RWPE2 (cell line): ENCODE measurements at places on chromosomes 4 and X.

DNA sequence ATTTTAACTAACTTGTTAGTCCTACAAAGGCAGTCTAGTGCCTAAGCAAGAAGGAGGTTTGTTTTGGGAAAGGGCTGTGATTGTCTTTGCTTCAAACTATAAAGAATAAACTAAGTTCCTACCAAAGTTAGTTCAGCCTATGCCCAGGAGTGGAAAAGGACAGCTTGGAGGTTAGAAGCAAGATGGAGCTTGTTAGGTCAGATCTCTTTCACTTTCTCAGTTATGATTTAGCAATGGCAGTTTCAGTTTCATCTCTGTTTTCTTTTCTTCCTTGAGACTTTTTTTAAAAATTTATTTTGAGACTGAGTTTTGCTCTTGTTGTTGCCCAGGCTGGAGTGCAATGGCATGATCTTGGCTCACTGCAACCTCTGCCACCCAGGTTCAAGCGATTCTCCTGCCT, 82.9 kb upstream of the NLGN4X start:
- DNase-seq, result no peak

DNA sequence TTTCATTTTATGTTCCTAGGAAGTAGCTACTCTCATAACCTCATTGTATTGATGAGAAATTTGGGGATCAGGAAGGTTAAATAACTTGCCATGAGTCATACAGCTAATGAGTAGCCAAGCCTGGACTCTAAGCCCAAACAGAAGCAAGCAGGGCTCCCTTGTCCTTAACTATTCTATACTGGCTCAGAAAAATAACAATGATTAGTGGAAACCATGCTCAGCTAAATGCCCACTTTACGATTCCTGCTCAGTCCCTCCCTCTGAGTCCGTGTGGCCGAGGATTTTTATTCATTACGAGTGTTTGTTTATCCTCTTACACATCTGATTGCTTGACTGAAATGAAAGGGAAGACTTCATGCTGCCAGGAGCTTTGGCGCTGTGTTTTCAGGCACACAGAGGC, 100.9 kb downstream of the SLC34A2 start:
- DNase-seq, result no peak

GRCh38 chr4:115851918-115852766, 738.7 kb upstream of the NDST4 start:
- DNase-seq, result no peak

DNA sequence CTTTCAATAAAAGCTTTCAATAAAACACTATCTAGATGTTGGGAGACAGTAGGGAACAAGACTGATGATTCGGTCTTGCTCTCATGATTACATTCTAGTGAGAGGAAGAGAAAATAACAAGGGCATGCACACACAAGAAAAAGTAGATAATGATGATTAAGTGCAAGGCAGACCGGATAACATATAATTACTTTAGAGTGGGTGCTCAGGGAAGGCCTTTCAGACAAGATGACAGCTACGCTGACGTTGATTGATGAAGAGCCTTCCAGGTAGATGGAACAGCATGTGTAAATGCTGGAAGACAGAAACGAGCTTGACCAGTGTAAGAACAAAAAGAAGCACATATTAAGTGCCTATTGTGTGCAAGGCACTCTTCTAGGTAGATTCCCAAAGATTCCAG, 43.4 kb downstream of the TXK start:
- no peak for DNase-seq

DNA sequence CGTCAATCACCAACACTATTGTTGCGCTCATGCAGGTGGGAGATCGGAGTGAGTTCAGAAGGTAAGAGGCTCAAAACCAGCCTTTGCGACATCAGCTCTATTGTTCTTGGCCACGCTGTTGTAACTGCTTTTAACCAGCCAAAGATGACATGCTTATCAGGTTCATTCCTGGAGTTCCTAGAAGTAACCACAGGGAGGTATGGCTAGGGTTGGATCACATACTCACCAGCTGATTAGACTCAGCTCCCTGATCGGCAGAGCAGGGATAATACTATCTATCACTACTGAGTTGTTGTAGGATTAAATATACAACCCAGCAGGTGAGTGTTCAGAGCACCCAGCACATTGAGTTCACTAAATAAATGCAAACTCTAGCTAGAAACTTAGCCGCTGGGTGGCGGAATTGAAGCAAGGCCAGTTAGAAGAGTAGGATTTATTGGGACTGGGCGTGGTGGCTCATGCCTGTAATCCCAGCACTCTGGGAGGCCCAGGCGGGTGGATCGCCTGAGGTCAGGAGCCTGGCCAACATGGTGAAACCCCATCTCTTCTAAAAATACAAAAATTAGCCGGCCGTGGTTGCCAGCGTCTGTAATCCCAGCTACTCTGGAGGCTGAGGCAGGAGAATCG, 12.4 kb downstream of the SLC34A2 start:
- no peak for DNase-seq

DNA sequence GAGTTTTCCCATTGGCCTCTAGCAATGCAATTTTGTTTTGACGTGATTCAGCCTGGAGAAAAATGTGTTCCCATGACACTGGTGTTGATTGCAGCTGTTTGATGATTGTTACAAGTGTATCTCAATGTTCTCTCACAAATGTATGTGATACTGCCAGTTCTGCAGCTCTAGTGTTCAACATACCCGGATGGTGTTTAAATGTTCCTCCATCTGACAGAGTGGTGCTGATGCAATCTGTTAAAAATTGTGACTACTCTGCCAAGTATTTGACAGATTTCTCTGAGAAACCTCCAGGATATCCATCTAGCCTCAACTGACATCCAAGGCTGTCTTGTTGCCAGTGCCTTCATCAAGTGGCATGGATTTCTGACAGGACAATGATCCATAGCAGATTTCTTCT, 657.2 kb upstream of the DIAPH2 start:
- DNase-seq, result no peak

GRCh38 chr4:1473718-1474117, 67.5 kb upstream of the NKX1-1 start:
- no peak for DNase-seq

DNA sequence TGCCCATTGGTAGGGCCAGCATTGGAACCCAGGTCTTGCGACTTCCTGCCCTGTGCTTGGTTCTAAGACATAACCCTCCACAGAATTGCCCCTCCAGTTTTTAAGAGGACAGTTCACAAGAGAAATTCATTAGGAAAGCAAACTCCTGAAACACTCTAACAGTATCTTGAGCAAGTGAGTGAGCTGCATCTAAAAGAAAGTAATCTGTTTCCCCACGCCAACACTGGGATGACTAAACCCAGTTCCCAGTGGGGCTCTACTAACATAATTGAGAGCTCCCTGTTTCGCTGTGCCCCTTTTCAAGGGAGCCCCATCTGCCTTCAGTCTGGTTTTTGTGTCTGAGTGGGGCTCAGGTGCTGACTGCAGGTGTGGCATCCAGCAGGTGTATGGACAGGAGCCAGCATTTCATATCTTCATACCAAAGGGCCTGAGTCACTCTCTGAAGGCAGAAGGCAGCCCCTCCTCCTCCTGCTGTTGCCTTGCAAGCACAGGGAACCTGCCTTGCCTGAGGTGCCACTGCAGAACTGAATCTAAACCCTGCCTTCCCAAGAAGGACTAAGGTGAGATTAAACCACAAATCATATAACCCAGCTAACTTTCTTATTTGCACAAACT, 8.0 kb downstream of the AMOT start:
- DNase-seq, result no peak

GRCh38 chr4:4328840-4329239, 38.8 kb downstream of the ZBTB49 start:
- DNase-seq, result peak; percentile 9

GRCh38 chrX:12471061-12471460, 320.2 kb upstream of the PRPS2 start:
- no peak for DNase-seq

GRCh38 chr4:15130441-15130840, 128.2 kb downstream of the CPEB2 start:
- no peak for DNase-seq

GRCh38 chr4:86286726-86287125, 73.1 kb downstream of the MAPK10 start:
- DNase-seq, result no peak

DNA sequence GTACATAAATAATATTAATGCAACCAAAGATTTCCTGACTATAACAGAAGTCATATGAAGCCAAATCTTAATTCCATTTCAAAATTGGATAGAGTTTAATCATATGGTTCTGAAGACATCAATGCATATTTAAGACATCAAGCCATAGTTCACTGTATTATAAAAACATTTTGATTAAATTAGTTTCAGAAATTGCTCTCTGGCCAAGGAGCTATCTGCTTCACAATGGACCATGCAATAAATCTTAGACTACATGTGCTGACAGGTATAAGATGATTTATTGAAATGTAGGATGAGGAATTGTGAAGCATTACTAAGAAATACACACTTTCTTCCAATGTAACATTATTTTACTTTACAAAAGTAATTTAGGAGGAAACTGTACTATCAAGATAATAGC, 81.6 kb downstream of the MID1 start:
- no peak for DNase-seq

- DNase-seq, result no peak
Measured at GRCh38 chrX:112834031-112834845, 6.4 kb downstream of the AMOT start.

GRCh38 chr4:33334416-33334815, 2614.2 kb downstream of the PCDH7 start:
- no peak for DNase-seq

DNA sequence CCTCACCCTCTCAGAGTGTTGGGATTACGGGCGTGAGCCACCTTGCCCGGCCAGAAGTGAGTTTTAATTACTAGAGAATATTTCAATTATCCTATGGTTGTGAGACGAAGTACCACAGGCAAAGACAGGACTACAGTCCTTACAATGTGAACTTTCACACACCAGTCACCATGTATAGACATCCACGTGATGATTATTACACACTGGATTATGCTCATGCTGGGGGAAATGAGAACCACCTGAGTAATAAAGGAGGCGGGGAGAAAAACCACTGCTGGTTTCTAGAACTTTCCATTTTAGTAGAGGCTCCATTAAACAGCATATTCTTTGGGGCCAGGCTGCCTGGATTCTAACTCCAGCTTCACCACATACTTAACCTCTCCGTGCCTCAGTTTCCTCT, 42.5 kb upstream of the TLR2 start:
- no peak for DNase-seq

- no peak for DNase-seq
Measured at GRCh38 chrX:27890611-27891010, 82.8 kb downstream of the MAGEB10 start.

GRCh38 chr4:183200453-183200852, 101.4 kb downstream of the WWC2 start:
- DNase-seq, result no peak

GRCh38 chr4:113293674-113294073, 244.2 kb downstream of the ANK2 start:
- no peak for DNase-seq

GRCh38 chr4:130576218-130576617, 1480.3 kb downstream of the C4orf33 start:
- DNase-seq, result no peak

GRCh38 chr4:78002260-78002659, 54.9 kb upstream of the FRAS1 start:
- DNase-seq, result no peak

DNA sequence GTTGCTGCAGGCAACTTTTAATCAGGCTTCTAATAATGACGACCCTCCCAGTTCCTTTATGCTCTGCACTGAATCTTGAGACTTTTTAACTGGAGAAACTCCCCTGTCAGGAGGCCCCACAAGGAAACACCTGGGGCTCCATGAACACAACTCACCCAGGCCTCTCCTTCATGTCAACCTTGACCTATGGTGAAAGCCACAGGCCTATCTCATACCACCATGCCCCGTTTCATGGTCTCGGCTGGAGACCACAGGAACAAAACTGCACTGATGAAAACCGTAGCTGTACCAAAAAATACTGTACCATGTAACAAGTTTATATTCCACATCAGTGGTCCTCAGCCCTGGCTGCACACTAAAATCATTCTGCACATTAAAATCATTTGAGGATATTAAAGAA, 57.0 kb downstream of the ZNF827 start:
- DNase-seq, result no peak

DNA sequence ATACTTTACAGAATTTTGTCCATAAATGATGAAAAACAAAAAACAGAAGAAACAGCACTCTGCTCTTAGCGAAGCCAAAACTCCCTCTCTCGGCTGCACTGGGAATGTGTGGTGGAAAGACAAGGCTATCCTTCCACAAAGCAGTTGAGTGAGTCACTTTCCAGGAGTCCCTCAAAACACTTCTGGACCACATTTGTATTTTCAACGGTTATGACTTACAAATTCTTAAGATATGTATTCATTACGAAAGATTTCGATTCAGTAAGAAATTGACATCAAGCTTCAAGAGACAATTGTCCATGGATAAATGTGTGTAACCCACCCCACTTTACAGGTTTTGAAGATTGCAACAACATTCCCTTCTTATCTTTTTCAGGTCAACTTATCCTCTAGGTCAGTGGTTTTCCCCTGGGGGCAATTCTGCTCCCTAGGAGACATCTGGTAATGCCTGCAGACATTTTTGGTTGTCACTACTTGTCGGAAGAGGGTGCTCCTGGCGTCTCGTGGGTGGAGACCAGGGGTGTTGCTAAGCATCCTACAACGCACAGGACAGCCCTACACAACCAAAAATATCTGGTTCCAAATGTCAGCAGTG, 66.7 kb upstream of the MTNR1A start:
- no peak for DNase-seq

GRCh38 chr4:1237981-1238675, 10.8 kb downstream of the CTBP1 start:
- DNase-seq, result peak; percentile 59

DNA sequence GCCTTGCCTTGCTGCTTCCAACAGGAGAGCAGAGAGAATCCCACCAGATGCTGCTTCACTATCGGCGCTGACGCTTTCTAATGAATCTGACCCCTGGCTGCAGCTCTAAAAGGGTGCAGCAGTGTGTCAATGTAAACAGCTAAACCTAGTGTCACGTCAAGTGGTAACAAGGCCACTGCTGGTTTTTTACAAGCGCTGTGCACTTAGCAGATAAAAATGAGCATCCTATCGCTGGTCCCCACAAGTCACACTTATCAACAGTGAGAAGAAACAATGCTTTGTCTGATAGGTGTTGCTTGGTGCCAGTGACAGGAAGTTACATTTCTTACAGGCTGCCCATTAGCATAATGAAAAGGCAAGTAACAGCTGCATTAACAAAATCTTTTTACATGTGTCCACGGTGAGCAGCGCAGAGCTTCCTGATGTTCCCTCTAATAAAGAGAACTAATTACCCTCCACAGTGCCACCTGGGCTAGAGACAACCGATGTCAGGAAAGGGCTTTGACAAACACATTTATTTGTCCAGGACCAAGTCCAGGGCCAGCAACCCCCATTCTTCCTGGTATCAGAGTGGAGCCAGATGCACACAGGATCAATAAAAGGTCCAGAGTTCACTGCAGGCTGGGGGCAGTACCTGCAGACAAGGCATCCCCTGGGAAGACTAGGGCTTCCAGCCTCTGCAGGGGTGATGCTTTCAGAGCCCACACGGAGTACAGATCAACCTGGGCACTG, 176.0 kb downstream of the MGST2 start:
- no peak for DNase-seq

- DNase-seq, result no peak
Measured at GRCh38 chr4:84878090-84878489, 88.4 kb downstream of the WDFY3 start.
